Astrocyte (in vitro differentiated cells and primary cell): ENCODE measurements at places on chromosomes 7 and 10. TPM values are rescaled to one million over a fixed set of nuclear protein-coding genes. Genes with fewer than 3 reads are reported as not detected.

ASB13 gene
- total RNA-seq = 4.7 and 4.8 TPM in 2 replicates

DNA sequence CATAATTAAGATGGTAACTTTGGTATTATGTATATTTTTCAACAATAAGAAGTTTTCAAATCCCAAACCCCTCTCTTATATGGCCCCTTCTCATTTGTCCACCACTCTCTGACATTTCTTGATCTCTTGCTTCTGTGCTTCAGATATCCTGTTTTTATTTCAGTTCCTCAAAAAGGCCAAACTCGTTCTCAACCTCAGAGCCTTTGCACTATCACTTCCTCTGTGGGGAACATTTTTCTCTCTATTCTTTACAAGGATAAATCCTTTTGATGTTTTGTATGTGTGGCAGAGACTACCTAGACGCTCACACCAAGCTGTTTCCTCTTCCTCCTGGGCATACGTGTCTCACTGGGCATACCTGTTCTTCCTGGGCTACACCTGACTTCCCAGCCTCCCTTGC lies 54.2 kb upstream of the FRMD4A start:
- H3K27ac ChIP-seq = peak overlapping the region; percentile 84
- peaks cover 35% of the 10 kb centered on the region for H3K4me1 ChIP-seq
- H3K4me3 ChIP-seq = no peak overlapping the region
- no peak for DNase-seq
- no peaks in the 10 kb centered on the region for H3K36me3 ChIP-seq
- H3K27me3 ChIP-seq = no peaks in the 10 kb centered on the region

GRCh38 chr7:121342631-121343030 lies 13.8 kb downstream of the WNT16 start:
- no peak for DNase-seq
- no peaks in the 10 kb centered on the region for H3K36me3 ChIP-seq
- H3K4me1 ChIP-seq = no peaks in the 10 kb centered on the region
- H3K27ac ChIP-seq = no peak overlapping the region
- H3K27me3 ChIP-seq = no peaks in the 10 kb centered on the region

DNA sequence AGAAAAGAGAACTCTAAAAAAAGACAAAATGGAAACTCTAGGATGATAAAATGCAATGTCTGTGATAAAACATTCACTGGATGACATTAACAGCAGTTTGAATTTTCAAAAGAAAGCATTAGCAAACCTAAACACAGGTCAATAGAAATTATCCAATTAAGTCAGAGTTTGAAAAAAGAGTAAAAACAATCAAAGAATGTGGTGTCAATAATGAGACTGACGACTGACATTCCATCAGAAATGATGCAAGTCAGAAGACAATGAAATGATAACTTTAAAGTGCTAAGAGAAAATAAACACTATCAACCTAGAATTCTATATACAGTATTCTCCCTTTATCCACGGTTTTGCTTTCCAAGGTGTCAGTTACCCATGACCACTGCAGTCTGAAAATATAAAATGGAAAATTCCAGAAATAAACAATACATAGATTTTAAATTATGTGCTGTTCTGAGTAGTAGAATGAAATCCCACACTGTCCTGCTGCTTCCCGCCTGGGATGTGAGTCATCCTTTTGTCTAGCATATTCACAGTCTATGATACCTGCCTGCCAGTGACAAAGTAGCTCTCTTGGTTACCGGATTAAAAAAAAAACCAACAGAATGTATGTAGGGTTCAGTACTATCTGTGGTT lies 38.3 kb upstream of the SFMBT2 start:
- no peaks in the 10 kb centered on the region for H3K36me3 ChIP-seq
- H3K4me1 ChIP-seq = no peaks in the 10 kb centered on the region
- DNase-seq = no peak
- no peak overlapping the region for H3K4me3 ChIP-seq

NXPH1 gene
- total RNA-seq = 0.16 TPM in 1 of 2 replicates, not detected in the other

HOXA6 gene
- not detected in 2 replicates for total RNA-seq

- H3K36me3 ChIP-seq = no peaks in the 10 kb centered on the region
- peak within 1 kb of the TSS; percentile 77 for H3K4me3 ChIP-seq
- H3K27ac ChIP-seq = no peak within 1 kb of the TSS
- H3K4me1 ChIP-seq = peaks cover 7% of the 10 kb centered on the region
- peaks cover 15% of the 10 kb centered on the region for H3K27me3 ChIP-seq
Observed at GRCh38 chr7:121872831-121873288, at the start of gene PTPRZ1. Gene PTPRZ1, plus strand, starts transcription at chr7:121873161. Its CDS starts 339 bp downstream, at chr7:121873500.

DNA sequence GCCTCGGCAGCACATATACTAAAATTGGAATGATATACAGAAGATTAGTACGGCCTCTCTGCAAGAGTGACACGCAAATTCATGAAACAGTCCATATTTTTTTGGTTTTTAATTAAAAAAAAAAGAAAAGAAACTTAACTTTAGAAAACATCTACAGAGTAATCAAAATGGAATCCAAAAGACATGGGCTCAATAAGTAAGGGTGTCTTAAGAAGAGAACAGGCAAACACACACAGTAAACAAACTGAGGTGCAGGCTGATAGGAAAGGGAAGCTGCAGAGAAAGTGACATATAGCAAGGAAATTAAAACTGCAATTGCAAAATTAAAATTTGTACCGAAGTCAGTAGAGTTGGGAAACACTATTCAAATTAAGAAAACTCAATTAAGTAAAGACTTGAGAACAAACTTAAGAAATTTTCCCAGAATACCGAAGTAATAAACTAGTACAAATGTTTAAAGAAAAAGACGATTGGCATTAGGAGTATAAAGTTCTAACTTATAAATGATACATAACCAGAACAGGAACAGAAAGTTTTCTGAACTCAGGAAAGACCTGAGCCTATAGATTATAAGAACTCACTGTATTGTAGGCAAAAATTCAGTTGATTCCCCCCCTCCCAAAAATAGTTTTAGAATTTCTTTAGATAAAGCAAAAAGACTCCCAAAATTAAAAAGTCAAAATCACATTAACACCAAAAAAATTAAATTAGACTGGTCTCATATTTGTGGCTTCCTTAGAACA lies 16.3 kb downstream of the MTPN start:
- H3K4me3 ChIP-seq = no peak overlapping the region
- H3K27me3 ChIP-seq = no peaks in the 10 kb centered on the region
- no peak overlapping the region for H3K27ac ChIP-seq
- no peaks in the 10 kb centered on the region for H3K36me3 ChIP-seq

ADRB1 gene
- total RNA-seq = 0.62 and 1.3 TPM in 2 replicates

TWNK gene
- total RNA-seq = 12.9 TPM in 2 replicates

- no peak overlapping the region for H3K27ac ChIP-seq
- H3K36me3 ChIP-seq = no peaks in the 10 kb centered on the region
- no peak for DNase-seq
- no peaks in the 10 kb centered on the region for H3K27me3 ChIP-seq
- H3K4me3 ChIP-seq = no peak overlapping the region
- peaks cover 31% of the 10 kb centered on the region for H3K4me1 ChIP-seq
Observed at GRCh38 chr7:101943889-101944600, 126.6 kb downstream of the CUX1 start.
